GM04503 (cell line): ENCODE measurements at places on chromosomes 6 and 20.

DNA sequence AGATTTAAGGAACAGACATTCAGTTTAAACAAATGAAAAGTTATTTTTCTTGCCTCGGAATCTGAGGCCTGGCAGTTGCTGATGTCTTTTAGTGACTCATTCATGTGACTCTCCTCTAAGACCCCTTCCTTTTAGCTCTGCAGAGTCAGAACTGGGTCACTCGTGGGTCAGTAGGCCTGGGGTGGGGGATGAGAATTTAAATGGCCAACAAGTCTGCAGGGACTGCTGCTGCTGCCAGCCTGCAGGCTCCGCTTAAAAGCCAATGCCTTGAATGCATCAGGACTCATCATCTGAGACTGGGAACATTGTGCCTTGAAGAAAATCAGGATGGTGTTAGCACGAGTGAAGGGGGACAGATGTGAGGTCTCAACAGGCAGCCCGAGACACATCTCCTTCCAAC lies 404.3 kb downstream of the CDH26 start:
- no peak for DNase-seq

DNA sequence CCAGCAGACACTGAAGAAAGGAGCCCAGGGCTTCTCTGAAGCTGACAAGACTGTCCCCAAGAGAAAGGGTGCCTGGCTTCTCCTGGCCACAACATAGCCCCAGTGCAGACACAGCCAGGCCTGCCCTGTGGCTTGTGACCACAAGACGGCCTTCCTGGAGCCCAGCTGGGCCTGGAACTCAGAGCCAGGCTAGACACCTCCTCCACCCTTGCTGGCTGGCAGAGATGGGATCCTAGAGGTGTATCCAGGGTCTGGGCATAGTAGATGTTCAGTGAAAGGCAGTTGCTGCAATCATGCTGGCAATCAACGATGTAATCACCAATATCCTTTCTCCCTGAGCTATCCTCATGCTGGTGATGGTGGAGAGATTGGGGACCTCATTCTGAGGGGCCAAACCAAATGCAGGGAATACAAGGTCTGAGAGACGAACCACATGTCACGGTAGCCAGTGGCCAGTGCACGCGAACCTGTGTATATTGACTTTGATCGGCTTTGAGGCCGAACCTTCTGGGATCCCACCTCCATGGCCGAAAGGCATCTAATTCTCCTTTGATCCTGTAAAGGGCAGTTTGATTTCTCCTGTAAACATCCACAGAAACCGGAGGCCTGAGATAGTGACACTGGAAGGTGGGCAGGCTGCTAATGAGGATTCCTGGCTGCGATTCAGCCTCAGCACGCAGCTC lies 115.2 kb downstream of the PSMB1 start:
- DNase-seq, result no peak

GRCh38 chr20:55937283-55937682 lies 68.0 kb downstream of the CBLN4 start:
- DNase-seq, result no peak

DNA sequence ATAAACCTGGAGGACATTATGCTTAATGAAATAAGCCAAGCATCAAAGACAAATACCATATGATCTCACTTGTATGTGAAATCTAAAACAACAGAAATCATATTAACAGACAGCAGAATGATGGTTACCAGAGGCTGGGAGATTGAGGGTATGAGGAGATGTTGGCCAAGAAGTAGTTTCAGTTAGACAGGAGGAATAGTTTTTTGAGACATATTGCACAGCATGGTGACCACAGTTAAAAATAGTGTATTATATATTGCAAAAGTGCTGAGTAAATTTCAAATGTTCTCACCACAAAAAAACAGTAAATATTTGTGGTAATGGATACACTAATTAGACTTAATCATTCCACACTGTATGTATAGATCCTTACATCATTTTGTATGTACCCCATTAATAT lies 1.8 kb downstream of the GABRR1 start:
- DNase-seq, result no peak

DNA sequence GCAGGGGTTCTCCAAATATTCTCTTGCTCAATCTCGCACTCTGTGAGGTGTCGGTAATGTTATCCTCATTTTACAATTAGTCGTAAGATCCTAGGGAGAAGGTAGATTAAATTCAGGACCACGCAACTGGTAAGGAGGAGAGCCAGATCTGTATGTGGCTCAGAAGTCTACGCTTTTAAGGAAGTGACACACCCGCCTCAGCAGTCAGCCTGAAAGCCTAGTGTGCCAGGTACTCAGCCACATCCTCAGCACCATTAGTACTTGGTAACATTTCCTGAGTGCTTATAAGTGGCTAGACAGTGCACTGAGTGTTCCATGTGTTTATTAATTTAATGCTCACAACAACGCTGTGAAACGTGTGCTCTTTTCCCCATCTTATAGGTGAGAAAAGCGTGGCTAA lies 63.7 kb downstream of the DHX35 start:
- no peak for DNase-seq

GRCh38 chr20:24586523-24586840 lies 117.1 kb downstream of the SYNDIG1 start:
- DNase-seq, result no peak
